HepG2 (cell line): ENCODE measurements at places on chromosomes 5 and 9. TPM values are rescaled to one million over a fixed set of nuclear protein-coding genes. Genes with fewer than 3 reads are reported as not detected.

GRCh38 chr9:114522286-114522685 is 17.0 kb upstream of the WHRN start:
- H3K4me3 ChIP-seq, result no peak overlapping the region
- H3K36me3 ChIP-seq, result no peaks in the 10 kb centered on the region
- H3K27me3 ChIP-seq, result peaks cover 21% of the 10 kb centered on the region; the same call in 2 of the 3 replicates
- DNase-seq, result no peak
- no peak overlapping the region for H3K27ac ChIP-seq

DNA sequence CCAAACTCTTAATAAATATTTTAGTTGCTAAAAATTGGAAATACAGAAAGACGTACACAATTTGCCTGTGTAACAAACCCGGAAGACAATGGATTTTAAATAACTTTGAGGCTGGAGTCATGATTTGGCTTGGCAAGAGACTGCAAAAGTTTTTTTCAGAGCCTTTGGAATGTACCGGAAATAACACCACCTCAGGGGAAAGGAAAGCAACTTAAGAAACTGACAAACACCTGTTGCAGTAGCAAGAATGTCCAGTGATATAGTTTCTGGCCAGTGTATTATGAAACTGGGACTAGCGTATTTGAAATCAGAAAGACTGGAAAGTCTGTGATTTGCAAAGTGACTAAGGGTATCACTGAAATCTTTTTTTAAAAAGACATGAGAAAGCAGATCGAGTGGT is 842 bp downstream of the MUSK start:
- no peak overlapping the region for H3K4me3 ChIP-seq
- no peaks in the 10 kb centered on the region for H3K27me3 ChIP-seq
- no peaks in the 10 kb centered on the region for H3K4me1 ChIP-seq
- no peaks in the 10 kb centered on the region for H3K36me3 ChIP-seq
- DNase-seq, result no peak

DNA sequence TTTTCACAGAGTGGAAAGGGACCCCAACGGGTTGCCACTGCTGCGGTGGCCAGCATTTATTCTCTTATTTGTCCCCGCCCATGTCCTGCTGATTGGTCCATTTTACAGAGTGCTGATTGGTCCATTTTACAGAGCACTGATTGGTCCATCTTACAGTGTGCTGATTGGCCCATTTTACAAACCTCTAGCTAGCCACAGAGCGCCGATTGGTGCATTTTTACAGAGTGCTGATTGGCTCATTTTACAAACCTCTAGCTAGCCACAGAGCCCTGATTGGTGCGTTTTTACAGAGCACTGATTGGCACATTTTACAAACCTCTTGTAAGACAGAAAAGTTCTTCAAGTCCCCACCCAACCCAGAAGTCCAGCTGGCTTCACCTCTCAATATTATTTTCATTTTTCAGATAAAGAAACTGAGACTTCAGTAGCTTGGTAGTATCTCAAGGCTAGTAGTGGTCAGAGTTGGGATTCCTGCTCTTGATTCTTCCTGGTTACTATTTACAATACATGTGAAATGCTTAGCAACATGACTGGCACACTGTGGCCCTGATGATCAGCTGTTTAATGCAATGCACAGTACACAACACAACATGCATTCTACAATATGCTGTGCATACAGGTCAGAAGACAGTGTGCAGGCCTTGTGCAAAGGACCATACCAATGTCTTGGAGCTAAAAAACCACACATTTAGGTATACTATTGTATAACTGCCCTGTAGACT is 63.6 kb upstream of the BOD1 start:
- no peaks in the 10 kb centered on the region for H3K27me3 ChIP-seq
- H3K27ac ChIP-seq, result no peak overlapping the region
- H3K4me1 ChIP-seq, result peaks cover 5% of the 10 kb centered on the region; the same call in 1 of the 2 replicates
- H3K4me3 ChIP-seq, result no peak overlapping the region
- H3K36me3 ChIP-seq, result no peaks in the 10 kb centered on the region

DNA sequence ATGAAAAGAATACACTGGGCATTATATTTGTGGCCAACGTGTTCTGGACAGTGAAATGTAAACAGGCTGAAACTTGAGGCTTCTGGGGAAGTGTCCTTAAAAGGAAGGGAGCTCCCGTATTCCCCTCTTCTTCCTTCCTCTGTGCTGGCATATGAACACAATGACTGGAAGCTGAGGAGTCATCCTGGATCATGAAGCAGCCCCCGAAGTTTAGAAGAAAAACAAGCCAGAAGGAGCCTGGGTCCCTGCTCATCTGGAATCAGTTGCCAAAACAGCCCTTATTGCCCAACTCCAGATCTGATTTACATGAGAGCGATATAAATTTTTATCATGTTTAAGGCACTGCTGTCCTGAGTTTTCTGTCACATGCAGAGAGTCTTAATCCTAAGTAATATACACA is 65.4 kb upstream of the SLC1A1 start:
- H3K36me3 ChIP-seq, result no peaks in the 10 kb centered on the region
- H3K4me1 ChIP-seq, result no peaks in the 10 kb centered on the region
- H3K27ac ChIP-seq, result no peak overlapping the region
- no peak overlapping the region for H3K4me3 ChIP-seq
- H3K27me3 ChIP-seq, result no peaks in the 10 kb centered on the region
- no peak for DNase-seq

DNA sequence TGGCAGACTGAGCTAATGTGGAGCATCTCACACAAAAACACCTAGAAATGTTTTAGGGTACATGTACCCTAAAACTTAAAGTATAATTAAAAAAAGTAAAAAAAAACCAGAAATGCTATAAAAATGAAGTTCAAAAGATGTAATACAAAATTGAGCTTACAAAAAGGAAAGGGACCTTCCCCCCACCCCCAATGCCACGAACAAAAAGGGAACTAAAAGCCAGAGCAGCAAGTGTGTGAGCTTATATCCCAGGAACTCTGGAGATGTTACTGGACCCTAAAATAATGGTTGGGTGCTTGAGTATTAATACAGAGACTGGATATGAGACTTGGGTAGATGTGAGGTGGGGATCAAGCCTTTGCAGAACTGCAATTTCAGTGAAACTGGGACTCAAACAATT is 11.0 kb downstream of the SPATA9 start:
- no peak for DNase-seq
- no peak overlapping the region for H3K4me3 ChIP-seq
- H3K27me3 ChIP-seq, result no peaks in the 10 kb centered on the region

DNA sequence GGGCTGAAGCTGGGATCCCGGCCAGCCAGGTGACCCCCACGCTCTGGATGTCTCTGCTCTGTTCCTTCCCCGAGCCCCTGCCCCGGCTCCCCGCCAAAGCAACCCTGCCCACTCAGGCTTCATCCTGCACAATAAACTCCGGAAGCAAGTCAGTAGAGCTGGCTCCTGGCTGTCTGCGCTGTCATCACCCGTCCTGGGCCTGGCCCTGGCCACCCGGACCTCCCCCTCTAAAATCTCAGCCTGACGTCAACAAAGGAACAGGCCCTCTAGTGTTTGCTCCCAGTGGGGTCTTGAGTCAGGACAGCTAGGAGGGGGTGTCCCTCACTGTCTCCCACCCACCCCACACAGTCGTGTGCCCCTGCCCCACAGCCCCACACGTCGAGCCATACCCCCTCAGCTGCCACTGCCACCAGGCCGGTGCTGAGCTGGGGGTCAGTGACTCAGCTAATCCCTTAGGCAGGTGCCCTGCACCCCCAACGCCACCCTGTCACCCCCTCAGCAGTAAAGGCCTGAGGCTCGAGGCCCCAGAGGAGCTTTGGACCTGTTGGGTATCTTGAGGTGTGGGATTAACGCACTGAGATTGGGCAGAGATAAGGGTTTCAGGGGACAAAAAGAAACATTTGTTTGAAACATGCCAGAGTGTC is 1.1 kb upstream of the LCNL1 start:
- H3K36me3 ChIP-seq, result no peaks in the 10 kb centered on the region
- no peak overlapping the region for H3K27ac ChIP-seq
- no peak overlapping the region for H3K4me3 ChIP-seq

DNA sequence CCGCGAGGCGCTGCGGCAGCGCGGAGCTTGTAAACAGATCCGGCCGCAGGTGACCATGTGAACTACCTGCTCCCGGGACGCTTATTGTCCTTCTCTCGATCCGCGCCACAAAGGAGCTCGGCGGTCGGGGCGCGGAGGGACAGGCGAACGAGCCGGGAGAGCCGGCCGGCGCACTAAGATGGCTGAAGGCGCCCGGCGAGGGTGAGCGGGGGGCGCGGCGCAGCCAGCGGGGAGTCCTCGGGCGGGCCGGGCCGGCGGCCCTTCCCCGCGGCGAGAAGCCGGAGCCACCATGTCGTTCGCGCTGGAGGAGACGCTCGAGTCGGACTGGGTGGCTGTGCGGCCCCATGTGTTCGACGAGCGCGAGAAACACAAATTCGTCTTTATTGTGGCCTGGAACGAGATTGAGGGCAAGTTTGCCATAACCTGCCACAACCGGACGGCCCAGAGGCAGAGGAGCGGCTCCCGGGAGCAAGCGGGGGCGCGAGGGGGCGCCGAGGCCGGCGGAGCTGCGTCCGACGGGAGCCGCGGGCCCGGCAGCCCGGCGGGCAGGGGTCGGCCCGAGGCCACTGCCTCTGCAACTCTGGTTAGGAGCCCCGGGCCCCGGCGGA is 535 bp downstream of the JMY start:
- DNase-seq, result no peak
- peak overlapping the region; percentile 95 for H3K4me3 ChIP-seq
- H3K4me1 ChIP-seq, result peaks cover 27% of the 10 kb centered on the region
- no peaks in the 10 kb centered on the region; the same call in 2 of the 3 replicates for H3K27me3 ChIP-seq

DNA sequence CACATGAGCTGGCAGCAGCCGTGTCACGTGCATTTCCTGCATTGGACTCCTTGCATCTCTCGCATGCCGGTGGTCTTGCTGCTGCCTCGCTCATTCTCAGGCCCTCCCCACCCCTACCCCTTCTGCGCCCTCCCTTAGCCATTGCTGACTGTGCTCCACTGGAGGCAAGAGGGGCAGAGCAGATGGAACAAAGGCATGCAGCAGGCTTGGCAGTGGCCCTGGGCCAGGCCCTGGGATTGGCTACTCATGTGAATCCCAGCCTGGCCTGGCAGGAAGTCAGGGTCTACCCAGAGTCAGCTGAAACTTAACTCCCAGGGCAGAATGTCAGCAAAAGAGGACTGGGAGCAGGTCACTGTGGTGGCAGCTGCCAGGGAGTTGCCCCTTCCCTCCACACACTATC is 62.3 kb downstream of the TSTD2 start:
- no peaks in the 10 kb centered on the region for H3K4me1 ChIP-seq
- DNase-seq, result no peak
- H3K4me3 ChIP-seq, result no peak overlapping the region
- no peaks in the 10 kb centered on the region for H3K36me3 ChIP-seq

GRCh38 chr9:132672413-132672690 is 2.1 kb downstream of the GTF3C4 start:
- peak overlapping the region; percentile 29; the same call in 1 of the 2 replicates for H3K4me3 ChIP-seq
- H3K27ac ChIP-seq, result no peak overlapping the region
- H3K4me1 ChIP-seq, result peaks cover 48% of the 10 kb centered on the region
- peaks cover 1% of the 10 kb centered on the region; the same call in 1 of the 2 replicates for H3K36me3 ChIP-seq
- no peak for DNase-seq
- no peaks in the 10 kb centered on the region; the same call in 2 of the 3 replicates for H3K27me3 ChIP-seq

DNA sequence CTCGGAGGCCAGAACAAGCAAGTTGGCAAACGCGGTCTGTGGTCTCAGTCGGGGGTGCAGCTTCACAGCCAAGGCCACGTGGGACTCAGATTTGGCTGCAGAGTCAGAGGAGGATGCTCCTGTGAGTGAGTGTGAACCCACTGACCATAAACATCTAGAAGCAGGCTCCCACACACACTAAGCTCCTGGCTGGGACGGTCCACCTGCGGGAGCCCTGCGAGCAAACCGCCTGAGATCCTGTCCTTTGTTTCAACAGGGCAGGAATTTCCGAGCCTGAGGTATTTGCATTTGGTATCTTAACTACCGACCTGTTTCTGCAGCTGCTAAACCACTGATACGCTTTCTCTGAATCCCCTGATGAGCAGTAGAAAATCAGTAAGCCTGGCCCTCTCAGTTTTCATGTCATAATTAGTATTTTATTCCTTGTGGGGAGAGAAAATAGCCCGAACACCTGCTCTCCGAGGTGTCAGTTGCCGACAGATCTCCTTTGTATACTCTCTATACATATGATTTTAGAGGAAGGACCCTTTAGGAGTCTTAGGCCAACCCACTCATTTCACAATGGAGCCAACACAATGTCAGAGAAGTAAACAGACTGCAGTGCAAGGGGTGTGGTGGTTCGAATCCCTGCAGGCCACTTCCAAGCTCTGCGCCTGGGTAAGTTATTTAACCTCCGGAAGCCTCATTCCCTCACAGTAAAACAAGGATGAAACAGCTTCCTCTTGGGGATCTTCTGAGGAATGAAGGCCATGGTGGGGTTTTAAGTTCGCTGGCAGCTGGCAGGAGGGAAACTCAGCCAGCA is 40.9 kb upstream of the PWWP2A start:
- 0 out of 3 replicates have a peak, but pooled peaks cover 7% of the 10 kb centered on the region for H3K27me3 ChIP-seq
- H3K4me3 ChIP-seq, result peak overlapping the region; percentile 7; the same call in 1 of the 2 replicates
- no peaks in the 10 kb centered on the region for H3K36me3 ChIP-seq

DNA sequence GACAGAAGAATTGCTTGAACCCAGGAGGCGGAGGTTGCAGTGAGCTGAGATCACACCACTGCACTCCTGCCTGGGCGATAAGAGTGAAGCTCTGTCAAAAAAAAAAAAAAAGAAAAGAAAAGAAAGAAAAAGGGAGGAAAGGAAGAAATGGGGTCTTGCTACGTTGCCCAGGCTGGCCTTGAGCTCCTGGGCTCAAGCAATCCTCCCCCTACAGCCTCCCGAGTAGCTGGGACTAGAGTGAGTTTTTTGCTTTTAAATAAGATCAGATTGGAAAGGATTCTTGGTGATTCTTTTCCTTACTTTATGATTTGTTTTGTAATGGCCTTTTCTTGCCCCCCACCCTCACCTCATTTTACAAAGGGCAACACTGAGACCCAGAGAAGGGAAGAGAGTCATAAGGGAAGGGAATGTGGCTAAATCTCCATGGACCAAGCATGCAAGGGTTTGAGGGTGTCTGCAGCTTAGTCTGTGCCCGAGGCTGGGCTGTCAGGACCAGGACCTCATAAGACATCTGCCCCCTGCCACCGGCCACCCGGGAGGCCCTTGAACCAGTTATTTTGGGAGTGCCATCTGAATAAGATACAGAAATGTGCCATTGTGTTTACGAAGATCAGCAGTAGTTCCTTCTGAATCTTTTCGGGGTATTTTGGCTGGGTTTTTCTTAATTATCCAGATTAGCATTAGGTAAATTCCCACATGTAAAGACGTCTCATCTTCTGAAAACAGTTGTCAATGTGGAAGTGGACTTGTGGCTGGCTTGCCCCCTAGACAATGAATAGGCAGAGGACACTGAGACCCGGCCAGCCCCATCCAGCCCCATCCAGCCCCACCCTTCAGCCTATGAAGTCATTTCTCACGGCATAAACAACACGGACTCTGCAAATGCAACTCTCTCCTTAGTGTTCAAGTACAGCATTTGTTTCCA is 44.5 kb upstream of the GRHPR start:
- no peak for DNase-seq
- no peak overlapping the region for H3K4me3 ChIP-seq
- H3K27ac ChIP-seq, result no peak overlapping the region
- no peaks in the 10 kb centered on the region for H3K36me3 ChIP-seq

Gene AMBP
- total RNA-seq, result 612 and 1,510 TPM in 2 replicates

Gene SLC6A19
- total RNA-seq, result 0.02 TPM in 1 of 2 replicates, not detected in the other

Gene TNC
- not detected in 2 replicates for total RNA-seq

Gene PCDHGA4
- 0.15 and 0.58 TPM in 2 replicates for total RNA-seq

Gene GRM6
- total RNA-seq, result not detected in 2 replicates

Gene SPINK1
- total RNA-seq, result 12.1 and 14.7 TPM in 2 replicates

Gene OBP2B
- not detected in 2 replicates for total RNA-seq
